ENCODE measurements at places on chromosomes 11 and 22. TPM values are rescaled to one million over a fixed set of nuclear protein-coding genes. Genes with fewer than 3 reads are reported as not detected.
A peak's percentile ranks its signal among the peaks of the same experiment; 100 is the strongest.

DNA sequence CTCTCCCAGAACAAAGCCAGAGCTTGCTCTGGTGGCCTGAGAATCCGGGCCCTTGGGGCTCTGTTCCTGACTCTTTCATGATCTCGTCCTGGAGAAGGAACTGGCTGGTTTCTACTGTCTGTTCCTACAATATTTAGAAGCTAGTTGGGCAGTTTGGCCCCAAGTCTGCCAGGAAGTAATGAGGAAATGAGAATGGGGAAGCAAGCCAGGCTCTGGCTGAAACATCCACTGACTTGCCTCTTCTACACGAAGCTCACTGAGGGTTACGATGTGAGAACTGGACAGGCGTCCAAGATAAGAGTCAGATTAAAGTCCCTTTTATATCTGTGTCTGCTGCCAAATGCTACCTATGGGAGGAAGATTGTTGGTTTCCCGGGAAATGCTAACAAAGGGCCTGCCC lies 110.0 kb upstream of the KIRREL3 start:
- no peak overlapping the region for H3K4me3 ChIP-seq
- DNase-seq = no peak
- H3K27me3 ChIP-seq = peaks cover 4% of the 10 kb centered on the region

GRCh38 chr11:11477695-11478420 lies 124.8 kb upstream of the CSNK2A3 start:
- no peak for DNase-seq
- no peaks in the 10 kb centered on the region for H3K27me3 ChIP-seq
- peaks cover 46% of the 10 kb centered on the region for H3K4me1 ChIP-seq
- no peaks in the 10 kb centered on the region for H3K36me3 ChIP-seq
- H3K4me3 ChIP-seq = no peak overlapping the region
- no peak overlapping the region for H3K27ac ChIP-seq

- no peak overlapping the region for H3K4me3 ChIP-seq
- no peak for DNase-seq
- H3K27me3 ChIP-seq = no peaks in the 10 kb centered on the region
- no peaks in the 10 kb centered on the region for H3K36me3 ChIP-seq
Measured at GRCh38 chr11:36218283-36218921, 70.8 kb downstream of the COMMD9 start.

GRCh38 chr11:72777755-72778278 lies 16.0 kb downstream of the STARD10 start:
- peaks cover 8% of the 10 kb centered on the region for H3K27me3 ChIP-seq
- H3K27ac ChIP-seq = peak overlapping the region; percentile 56
- no peak overlapping the region for H3K4me3 ChIP-seq
- no peak for DNase-seq
- H3K36me3 ChIP-seq = no peaks in the 10 kb centered on the region
- H3K4me1 ChIP-seq = peaks cover 69% of the 10 kb centered on the region

GRCh38 chr11:10894666-10895065 lies 36.8 kb upstream of the ZBED5 start:
- no peaks in the 10 kb centered on the region for H3K36me3 ChIP-seq
- DNase-seq = no peak
- no peaks in the 10 kb centered on the region for H3K27me3 ChIP-seq
- H3K4me3 ChIP-seq = no peak overlapping the region
- H3K27ac ChIP-seq = peak overlapping the region; percentile 64

- peak overlapping the region; percentile 68 for H3K27ac ChIP-seq
- H3K4me1 ChIP-seq = peaks cover 100% of the 10 kb centered on the region
- H3K4me3 ChIP-seq = no peak overlapping the region
- peak; percentile 60 for DNase-seq
Measured at GRCh38 chr11:64856382-64857227, 12.2 kb upstream of the CDC42BPG start.

DNA sequence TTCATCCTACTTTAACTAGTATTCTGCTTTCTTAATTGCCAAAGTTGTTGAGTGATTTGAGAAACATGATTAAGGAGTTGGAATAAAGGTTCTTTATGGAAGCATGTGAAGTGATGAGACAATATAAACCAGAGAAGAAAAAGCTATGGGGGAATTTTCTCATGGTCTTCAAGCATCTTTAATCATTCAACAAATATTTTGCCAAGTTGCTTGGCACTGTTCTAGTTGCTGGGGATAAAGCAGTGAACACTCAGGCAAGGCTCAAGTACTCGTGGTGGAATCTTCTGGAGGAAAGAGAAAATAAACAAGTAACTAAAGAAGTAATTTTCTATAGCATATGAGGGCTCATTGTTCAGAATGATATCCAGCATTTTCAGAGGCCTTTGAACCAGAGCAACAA lies 9.2 kb upstream of the PIWIL4 start:
- no peaks in the 10 kb centered on the region for H3K27me3 ChIP-seq
- no peaks in the 10 kb centered on the region for H3K4me1 ChIP-seq
- H3K27ac ChIP-seq = no peak overlapping the region
- H3K36me3 ChIP-seq = no peaks in the 10 kb centered on the region
- DNase-seq = no peak

- H3K4me3 ChIP-seq = no peak overlapping the region
- H3K36me3 ChIP-seq = no peaks in the 10 kb centered on the region
- no peak overlapping the region for H3K27ac ChIP-seq
- H3K4me1 ChIP-seq = peaks cover 6% of the 10 kb centered on the region
- DNase-seq = no peak
Measured at GRCh38 chr11:87150936-87151335, 113.2 kb downstream of the TMEM135 start.

DNA sequence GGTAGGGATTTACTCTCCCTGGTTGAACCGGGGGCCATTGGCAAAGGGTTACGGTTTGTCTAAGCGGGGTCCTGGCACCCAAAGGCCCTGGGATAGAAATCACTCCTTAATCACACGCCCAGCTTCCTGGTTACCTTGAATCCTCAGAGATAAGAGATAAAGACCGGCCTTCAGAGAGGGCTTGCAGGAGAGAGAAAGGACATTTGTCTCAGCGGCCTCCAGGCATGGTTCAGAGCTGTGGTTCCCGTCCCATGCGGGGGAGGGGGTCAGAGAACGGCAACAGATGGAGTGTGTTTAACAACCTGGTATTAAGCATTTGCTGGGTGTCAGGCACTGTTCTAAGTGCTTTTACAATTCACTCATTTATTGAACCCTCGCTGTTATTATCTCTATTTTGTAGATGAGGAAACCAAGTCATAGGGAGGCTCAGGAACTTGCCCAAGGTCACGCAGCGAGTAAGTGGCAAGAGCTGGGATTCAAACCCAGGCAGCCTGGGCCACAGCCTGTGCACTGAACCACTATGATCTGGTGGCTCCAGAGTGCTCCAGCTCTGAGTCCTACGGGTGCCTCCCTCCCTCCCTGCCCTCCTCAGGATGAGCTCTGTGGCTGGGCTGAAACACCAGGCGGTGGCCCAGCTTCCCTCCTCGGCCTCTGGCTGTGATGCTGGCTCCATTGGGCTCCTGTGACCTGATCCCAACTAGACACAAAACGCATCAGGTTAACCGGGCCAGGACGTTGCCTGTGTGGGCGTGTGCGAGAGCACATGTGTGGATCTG lies 18.6 kb downstream of the LRRC10B start:
- DNase-seq = no peak
- no peaks in the 10 kb centered on the region for H3K36me3 ChIP-seq
- no peak overlapping the region for H3K27ac ChIP-seq
- no peak overlapping the region for H3K4me3 ChIP-seq
- H3K4me1 ChIP-seq = peaks cover 11% of the 10 kb centered on the region

DNA sequence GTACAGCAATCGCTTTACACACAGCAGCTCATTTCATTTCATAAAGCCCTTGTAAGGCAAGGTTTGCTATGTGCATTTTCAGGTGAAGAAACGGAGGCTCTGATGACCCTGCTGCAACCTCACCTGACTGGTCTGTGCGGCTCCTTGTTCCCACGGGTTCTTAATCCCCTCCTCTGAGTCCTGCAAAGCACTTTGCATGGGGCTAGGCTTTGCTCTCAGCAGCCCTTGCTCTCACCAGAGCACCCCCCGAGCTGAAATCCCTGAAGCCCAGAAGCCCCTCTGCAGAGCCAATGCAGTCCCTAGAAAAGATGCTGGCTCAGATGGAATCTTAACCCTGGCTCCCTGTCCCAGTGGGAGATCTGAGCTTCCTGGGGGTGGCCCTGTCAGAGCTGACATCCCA lies 11.0 kb upstream of the APOL6 start:
- DNase-seq = no peak
- peak overlapping the region; percentile 91 for H3K27ac ChIP-seq
- no peak overlapping the region for H3K4me3 ChIP-seq
- peaks cover 31% of the 10 kb centered on the region for H3K4me1 ChIP-seq

DNA sequence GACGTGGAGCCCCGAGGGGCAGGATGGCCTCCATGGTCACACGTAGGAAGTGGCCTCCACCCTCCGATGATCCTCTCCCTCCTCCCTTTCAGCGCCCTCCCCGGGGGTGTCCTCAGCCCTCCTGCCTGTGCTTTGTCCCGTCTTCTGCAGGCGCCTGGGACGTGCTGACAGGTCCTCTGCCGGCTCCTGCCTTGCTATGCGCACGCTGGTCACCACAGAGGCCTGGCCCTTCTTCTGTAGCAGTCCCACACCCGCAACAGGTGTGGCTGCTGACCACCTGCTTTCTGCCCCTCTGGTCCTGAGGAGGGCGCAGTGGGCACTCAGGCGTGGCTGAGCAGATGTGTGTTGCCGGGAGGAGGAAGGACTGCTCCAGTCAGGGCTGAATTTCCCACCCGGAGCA lies 27.7 kb upstream of the PPP6R3 start:
- H3K4me3 ChIP-seq = no peak overlapping the region
- H3K36me3 ChIP-seq = peaks cover 62% of the 10 kb centered on the region
- DNase-seq = no peak
- peaks cover 19% of the 10 kb centered on the region for H3K4me1 ChIP-seq

DNA sequence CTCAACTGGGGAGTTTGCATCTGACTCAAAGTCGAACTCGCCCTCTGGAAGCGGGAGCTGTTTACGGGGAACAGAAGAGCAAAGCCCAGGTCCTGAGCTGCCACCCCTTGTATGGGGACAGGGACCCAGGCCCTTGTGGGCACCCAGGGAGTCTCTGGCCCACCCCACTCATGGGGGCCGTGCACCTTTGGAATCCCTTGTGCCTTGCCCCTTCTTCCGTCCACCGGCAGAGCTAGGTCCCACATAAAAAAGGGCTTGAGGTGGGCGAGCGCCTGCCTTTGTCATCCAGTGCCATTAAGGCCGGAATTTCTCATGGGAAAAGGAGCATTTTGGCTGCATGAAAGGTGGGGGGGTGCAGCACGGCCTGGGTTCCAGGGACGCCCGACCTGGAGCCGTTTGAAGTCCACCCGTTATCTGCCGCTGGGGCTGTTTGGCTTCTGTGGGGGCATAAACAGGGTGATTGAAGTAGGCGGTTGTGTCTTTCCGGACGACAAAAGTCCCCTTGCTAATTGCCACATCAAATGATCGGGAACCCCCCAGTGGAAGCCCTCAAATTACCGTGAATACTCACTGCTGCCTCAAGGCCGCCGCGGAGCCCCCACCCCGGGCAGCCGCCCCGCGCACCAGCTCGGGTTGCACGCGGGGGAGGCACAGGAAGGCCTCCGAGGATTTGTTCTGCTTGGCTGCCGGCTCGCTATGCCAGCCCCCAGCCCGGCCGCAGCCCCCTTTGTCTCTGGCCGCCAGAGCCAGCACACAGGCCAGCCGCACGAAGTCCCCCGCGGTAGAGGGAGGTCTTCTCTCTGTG lies 49.0 kb upstream of the FGF3 start:
- H3K4me3 ChIP-seq = no peak overlapping the region
- H3K27ac ChIP-seq = no peak overlapping the region
- DNase-seq = no peak
- H3K36me3 ChIP-seq = no peaks in the 10 kb centered on the region

- H3K27ac ChIP-seq = no peak overlapping the region
- DNase-seq = no peak
- no peaks in the 10 kb centered on the region for H3K27me3 ChIP-seq
- no peak overlapping the region for H3K4me3 ChIP-seq
- H3K4me1 ChIP-seq = no peaks in the 10 kb centered on the region
Measured at GRCh38 chr22:17397756-17398547, 28.7 kb downstream of the CECR2 start.

DNA sequence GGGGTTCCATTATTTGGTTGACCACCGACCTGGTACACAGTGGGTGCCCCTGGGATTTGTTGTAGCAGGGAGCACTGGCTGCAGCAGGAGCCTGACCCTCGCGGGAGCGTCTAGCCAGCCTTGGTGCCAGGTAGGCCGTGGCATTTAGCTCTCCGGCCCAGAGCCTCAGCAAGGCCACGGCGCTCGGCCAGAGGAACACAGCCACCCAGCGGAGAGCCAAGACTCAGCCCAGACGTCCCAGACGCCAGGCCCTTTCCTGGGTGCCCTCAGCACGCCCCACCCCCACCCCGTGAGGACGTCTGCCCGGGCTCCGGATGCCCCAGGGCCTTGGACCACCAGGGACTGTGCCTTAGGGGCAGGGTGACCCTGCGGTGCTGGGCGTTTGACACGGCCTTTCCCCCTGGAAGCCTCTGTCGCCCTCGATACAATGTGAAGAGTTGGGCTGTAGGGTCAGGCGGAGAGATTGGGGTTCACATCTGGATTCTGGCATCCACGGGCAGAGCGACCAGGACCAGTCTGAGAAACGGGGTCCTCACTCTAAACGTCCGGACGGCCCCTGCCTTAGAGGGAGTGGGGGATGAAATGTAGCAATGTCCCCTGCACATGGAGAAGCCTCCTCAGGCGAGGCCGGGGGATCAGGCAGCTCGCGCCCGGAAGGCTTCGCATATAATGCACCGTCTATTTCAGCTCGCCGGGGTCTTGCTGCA lies 99.2 kb upstream of the FGF3 start:
- H3K36me3 ChIP-seq = no peaks in the 10 kb centered on the region
- H3K27ac ChIP-seq = peak overlapping the region; percentile 2
- peak; percentile 64 for DNase-seq
- H3K4me1 ChIP-seq = peaks cover 18% of the 10 kb centered on the region

GRCh38 chr11:47234669-47235100 lies 13.9 kb downstream of the ACP2 start:
- H3K27me3 ChIP-seq = no peaks in the 10 kb centered on the region
- H3K27ac ChIP-seq = peak overlapping the region; percentile 47
- no peak for DNase-seq
- peaks cover 14% of the 10 kb centered on the region for H3K4me1 ChIP-seq

- no peaks in the 10 kb centered on the region for H3K36me3 ChIP-seq
- H3K27ac ChIP-seq = no peak overlapping the region
- H3K4me3 ChIP-seq = no peak overlapping the region
- no peaks in the 10 kb centered on the region for H3K27me3 ChIP-seq
Measured at GRCh38 chr11:22674470-22675439, 8.3 kb downstream of the GAS2 start.

GRCh38 chr22:43088627-43088983 lies 586 bp downstream of the TTLL1 start:
- no peaks in the 10 kb centered on the region for H3K27me3 ChIP-seq
- no peak for DNase-seq
- no peaks in the 10 kb centered on the region for H3K36me3 ChIP-seq
- H3K4me3 ChIP-seq = peak overlapping the region; percentile 78
- peak overlapping the region; percentile 71 for H3K27ac ChIP-seq

GRCh38 chr11:61973476-61974162 lies 6.2 kb upstream of the FTH1 start:
- H3K36me3 ChIP-seq = no peaks in the 10 kb centered on the region
- DNase-seq = no peak
- peak overlapping the region; percentile 94 for H3K27ac ChIP-seq

GRCh38 chr11:15490535-15490934 lies 375.8 kb downstream of the INSC start:
- H3K4me3 ChIP-seq = no peak overlapping the region
- H3K36me3 ChIP-seq = no peaks in the 10 kb centered on the region
- H3K27me3 ChIP-seq = no peaks in the 10 kb centered on the region
- no peak overlapping the region for H3K27ac ChIP-seq

The SPI1 gene
- total RNA-seq = 4.0 TPM

The BBOX1 gene
- not detected for total RNA-seq

The NXPE4 gene
- not detected for total RNA-seq

The APOL4 gene
- 1.6 TPM for total RNA-seq

The DLG2 gene
- 6.5 TPM for total RNA-seq

The SAA2 gene
- not detected for total RNA-seq

The TP53I11 gene
- 33.2 TPM for total RNA-seq

The SLC5A12 gene
- not detected for total RNA-seq

The SHANK2 gene
- total RNA-seq = 0.35 TPM

The PKP3 gene
- 1.6 TPM for total RNA-seq

The SAA1 gene
- total RNA-seq = not detected

The NAALAD2 gene
- total RNA-seq = 0.60 TPM

The RELT gene
- 3.1 TPM for total RNA-seq
